ENCODE measurements at places on chromosomes 1 and 21. TPM values are rescaled to one million over a fixed set of nuclear protein-coding genes. Genes with fewer than 3 reads are reported as not detected.

NPHS2 gene
- total RNA-seq = 1.2 TPM

SH3BGR gene
- total RNA-seq = 4.0 TPM

AK4 gene
- total RNA-seq = 47.6 TPM

TNNT2 gene
- total RNA-seq = 2.1 TPM

KMO gene
- total RNA-seq = 2.3 TPM

DNA sequence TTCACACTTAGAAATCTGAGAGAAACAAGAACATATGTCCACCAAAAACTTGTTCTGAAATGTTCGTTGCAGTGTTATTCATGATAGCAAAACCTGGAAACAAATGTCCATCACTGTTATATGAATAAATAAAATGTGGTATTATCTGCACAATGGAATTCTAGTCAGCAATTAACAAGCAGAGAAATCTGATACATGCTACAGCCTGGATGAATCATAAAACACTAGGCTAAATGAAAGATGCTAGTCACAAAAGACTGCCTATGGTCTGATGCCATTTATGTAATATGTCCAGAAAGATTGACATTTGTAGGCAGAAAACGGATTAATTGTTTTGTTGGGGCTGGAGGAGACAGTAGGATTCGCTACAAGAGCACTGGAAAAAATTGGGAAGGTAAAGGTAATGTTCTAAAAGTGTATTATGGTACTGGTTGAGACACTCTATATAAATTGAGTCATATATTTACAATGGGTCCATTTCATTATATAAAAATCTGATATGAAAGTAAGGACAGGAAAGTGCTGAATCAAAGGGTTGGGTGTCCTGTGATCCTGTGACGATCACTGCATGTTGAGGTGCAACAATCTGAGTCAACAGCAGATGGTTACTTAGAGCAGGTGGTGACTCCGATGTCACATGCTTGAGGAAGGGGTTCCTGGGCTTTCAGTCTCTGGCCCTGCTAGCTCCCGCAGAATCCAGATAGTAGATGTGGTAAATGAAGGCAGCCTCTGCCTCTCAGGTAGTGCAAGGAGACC is 102.1 kb upstream of the NBPF4 start:
- no peaks in the 10 kb centered on the region for H3K4me1 ChIP-seq
- H3K4me3 ChIP-seq = no peak overlapping the region
- DNase-seq = no peak

DNA sequence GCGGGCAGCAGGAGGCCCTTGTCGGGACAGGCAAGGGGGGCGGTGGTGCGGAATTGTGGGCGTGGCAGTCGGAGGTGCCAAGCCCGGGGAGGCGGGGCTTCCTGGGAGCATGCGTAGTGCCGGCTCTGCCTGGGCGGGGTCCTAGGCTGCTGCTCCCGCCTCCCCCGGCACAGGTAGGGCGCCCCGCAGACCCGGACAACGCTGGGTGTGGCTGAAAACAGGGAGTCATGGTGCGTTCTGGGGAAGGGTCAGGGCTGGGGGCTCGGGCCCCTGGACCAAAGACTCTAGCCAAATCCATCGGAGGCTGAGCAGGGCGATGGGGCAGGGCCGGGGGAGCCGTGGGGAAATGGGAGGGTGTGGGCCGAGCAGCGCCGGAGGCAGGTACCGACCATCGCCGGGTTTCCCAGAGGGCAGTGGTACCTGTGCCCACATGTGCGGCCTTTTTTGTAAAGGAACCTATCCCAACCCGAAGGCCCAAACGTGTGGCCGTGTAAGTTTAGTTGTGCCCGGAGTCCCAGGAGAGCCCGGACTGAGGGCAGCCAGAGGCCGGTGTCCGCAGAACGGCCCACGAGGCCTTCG is 231.9 kb downstream of the SDCCAG8 start:
- no peaks in the 10 kb centered on the region for H3K4me1 ChIP-seq
- no peak overlapping the region for H3K27ac ChIP-seq
- no peak overlapping the region for H3K4me3 ChIP-seq
- no peaks in the 10 kb centered on the region for H3K36me3 ChIP-seq
- H3K27me3 ChIP-seq = no peaks in the 10 kb centered on the region
- DNase-seq = peak; percentile 34

DNA sequence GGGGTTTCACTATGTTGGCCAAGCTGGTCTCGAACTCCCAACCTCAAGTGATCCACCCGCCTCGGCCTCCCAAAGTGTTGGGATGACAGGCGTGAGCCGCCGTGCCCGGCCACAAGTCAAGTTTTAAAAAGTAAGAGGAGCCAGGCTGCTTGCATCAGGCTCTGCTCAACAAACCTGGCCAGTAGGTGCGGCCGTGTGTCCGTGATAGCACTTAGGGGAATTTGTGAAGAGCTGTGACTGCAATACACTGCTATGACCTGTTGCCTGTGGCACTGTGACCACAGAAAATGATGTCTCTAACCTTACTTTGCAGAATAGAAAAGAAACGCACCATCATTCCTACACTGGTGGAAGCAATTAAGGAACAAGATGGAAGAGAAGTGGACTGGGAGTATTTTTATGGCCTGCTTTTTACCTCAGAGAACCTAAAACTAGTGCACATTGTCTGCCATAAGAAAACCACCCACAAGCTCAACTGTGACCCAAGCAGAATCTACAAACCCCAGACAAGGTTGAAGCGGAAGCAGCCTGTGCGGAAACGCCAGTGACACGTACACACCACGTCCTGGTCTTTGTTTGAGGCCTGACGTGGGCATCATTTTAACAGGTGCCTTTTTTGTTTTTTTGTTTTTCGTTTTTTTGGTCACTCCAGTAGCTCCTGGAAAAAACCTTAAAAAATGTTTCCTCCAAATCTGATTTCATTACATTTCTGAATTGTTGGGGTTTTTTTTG is 16.7 kb downstream of the C1orf174 start:
- no peak for DNase-seq
- no peaks in the 10 kb centered on the region for H3K4me1 ChIP-seq
- H3K4me3 ChIP-seq = no peak overlapping the region
- peaks cover 18% of the 10 kb centered on the region for H3K36me3 ChIP-seq
- H3K27ac ChIP-seq = no peak overlapping the region
- no peaks in the 10 kb centered on the region for H3K27me3 ChIP-seq

DNA sequence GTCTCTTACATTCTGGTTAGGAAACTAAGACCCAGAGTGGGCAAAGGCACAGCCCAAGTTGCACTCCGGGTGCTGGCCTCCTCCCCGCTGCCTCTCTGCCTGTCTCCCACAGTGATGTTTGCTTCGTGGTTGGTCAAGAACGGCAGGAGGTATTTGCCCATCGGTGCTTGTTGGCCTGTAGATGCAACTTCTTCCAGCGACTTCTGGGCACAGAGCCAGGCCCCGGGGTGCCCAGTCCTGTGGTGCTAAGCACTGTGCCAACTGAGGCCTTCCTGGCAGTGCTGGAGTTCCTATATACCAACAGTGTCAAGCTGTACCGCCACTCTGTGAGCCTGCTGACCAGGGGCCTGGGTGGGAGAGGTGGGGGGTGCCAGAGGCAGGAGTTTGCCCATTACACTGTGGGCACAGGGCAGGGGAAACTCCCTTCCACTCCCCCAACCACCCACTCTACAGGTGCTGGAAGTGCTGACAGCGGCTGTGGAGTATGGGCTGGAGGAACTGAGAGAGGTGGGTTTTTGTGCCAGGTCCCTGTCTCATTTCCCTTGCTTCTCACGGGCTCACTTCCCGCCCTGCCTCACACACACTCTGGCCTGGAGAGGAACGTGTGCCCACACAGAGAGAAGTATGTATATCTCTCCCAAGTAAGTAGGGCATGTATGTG is 1.9 kb downstream of the BTBD19 start:
- H3K27ac ChIP-seq = peak overlapping the region; percentile 98
- no peaks in the 10 kb centered on the region for H3K27me3 ChIP-seq
- no peak overlapping the region for H3K4me3 ChIP-seq

- DNase-seq = no peak
- H3K4me1 ChIP-seq = no peaks in the 10 kb centered on the region
- no peak overlapping the region for H3K4me3 ChIP-seq
- H3K27ac ChIP-seq = peak overlapping the region; percentile 92
- no peaks in the 10 kb centered on the region for H3K27me3 ChIP-seq
These were observed 185.2 kb upstream of the TMEM51 start for GRCh38 chr1:14968251-14968851.

DNA sequence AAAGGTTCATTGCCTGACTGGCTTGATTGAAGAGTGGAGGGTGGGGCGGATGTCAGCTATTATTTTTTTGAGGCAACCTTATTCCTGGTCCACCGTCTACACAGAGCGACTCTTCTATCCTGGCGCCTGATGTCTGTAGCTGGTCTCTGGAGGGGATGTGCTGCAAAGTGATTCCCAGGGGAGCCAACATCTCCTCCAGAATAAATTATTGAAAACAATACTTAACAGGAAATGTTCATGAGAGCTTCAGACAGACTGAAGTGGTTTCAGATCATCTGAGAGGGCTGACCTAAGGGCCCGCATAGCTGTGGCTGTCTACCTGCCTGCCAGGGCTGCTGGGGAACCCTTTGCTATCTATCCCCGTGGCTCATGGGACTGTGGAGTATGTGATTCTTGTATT is 66.7 kb downstream of the TEX35 start:
- DNase-seq = no peak
- no peak overlapping the region for H3K27ac ChIP-seq
- no peak overlapping the region for H3K4me3 ChIP-seq
- H3K27me3 ChIP-seq = no peaks in the 10 kb centered on the region

- H3K27ac ChIP-seq = no peak overlapping the region
- H3K4me1 ChIP-seq = peaks cover 11% of the 10 kb centered on the region
- no peak overlapping the region for H3K4me3 ChIP-seq
- no peaks in the 10 kb centered on the region for H3K27me3 ChIP-seq
These were observed 44.5 kb downstream of the KIRREL1 start for GRCh38 chr1:158037866-158038359.

DNA sequence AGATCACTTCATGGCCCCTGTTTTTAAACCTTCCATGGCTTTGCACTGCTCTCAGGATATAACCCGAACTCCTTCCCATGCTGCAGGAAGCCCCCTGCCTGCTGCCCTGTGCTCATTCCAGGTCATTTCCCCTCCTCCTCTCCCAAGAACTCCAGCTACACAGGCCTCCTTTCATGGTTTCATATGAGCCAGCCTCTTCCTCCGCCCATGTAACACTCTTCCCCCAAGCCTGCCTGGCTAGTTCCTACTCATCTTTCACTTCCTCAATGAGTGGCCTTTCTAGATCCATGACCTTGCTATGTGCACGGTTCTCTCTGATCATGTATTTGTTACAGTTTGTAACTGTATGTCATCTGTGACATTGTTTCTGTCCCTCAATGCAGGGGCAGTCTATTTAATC is 3.1 kb upstream of the NCF2 start:
- H3K4me3 ChIP-seq = no peak overlapping the region
- H3K27ac ChIP-seq = no peak overlapping the region
- H3K27me3 ChIP-seq = no peaks in the 10 kb centered on the region

- H3K27ac ChIP-seq = no peak overlapping the region
- no peaks in the 10 kb centered on the region for H3K4me1 ChIP-seq
- H3K36me3 ChIP-seq = no peaks in the 10 kb centered on the region
- no peak overlapping the region for H3K4me3 ChIP-seq
- H3K27me3 ChIP-seq = no peaks in the 10 kb centered on the region
- DNase-seq = no peak
These were observed 34.6 kb upstream of the APOBEC4 start for GRCh38 chr1:183687546-183688304.

- no peak overlapping the region for H3K27ac ChIP-seq
- peaks cover 27% of the 10 kb centered on the region for H3K36me3 ChIP-seq
- peak; percentile 9 for DNase-seq
- H3K4me3 ChIP-seq = no peak overlapping the region
These were observed 28.3 kb downstream of the NUP133 start for GRCh38 chr1:229479660-229480399.

DNA sequence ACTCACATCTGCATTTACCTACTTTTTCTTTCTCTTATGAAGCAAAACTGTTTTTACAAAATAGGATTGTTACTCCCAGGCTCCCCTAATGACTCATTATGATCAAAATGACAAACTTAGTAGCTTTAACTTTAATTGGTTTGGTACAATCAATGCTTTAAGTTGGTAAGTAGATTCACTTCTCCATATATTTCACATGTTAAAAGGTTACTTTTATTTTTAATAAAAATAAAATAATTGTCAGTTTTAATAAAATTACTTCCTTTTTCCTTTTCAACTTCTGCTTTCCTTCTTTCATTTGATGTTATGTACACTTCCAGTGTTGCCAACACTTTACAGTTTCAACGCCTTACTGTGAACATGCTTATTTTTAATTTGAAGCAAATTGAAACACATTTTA is 477.6 kb downstream of the SETD4 start:
- no peaks in the 10 kb centered on the region for H3K4me1 ChIP-seq
- H3K27me3 ChIP-seq = no peaks in the 10 kb centered on the region
- DNase-seq = no peak
- no peak overlapping the region for H3K4me3 ChIP-seq
- no peak overlapping the region for H3K27ac ChIP-seq

DNA sequence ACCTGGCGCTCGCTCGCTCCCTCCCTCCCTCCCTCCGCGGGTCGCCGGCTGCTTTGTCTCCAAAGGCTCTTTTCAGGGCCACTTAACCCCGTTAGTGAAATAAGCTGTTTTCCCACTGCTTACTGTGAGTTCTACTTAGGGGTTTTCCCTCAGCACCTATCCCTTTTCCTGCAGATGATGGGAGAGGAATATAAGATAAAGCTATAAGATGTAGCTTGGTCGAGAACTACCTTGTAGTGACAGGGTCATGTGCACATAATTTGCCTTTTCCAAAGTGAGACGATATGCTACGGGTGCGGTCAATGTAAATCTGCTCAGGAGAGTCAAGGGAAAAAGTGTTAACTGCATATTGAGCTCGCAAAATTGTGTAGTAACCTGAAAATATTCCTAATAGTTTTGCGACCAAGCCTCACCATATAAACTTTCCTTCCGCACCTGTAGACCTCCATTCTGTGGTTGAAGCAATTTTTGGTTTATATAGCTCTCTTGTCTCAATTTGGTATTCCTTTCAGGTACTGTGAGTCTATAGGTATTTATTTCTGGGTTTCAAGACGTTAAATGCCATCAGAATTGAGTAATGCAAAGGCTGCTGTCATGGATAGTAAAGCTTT is 55.8 kb upstream of the BOLA1 start:
- H3K4me3 ChIP-seq = peak overlapping the region; percentile 91
- H3K27me3 ChIP-seq = no peaks in the 10 kb centered on the region
- peak; percentile 34 for DNase-seq
- H3K36me3 ChIP-seq = no peaks in the 10 kb centered on the region

- H3K36me3 ChIP-seq = peaks cover 2% of the 10 kb centered on the region
- no peak overlapping the region for H3K27ac ChIP-seq
- H3K27me3 ChIP-seq = no peaks in the 10 kb centered on the region
These were observed 76.3 kb downstream of the UCK2 start for GRCh38 chr1:165903672-165904071.
